ENCODE measurements at places on chromosomes 7 and 10.

- DNase-seq, result no peak
Measured at GRCh38 chr10:127040756-127041155, 135.5 kb downstream of the DOCK1 start.

DNA sequence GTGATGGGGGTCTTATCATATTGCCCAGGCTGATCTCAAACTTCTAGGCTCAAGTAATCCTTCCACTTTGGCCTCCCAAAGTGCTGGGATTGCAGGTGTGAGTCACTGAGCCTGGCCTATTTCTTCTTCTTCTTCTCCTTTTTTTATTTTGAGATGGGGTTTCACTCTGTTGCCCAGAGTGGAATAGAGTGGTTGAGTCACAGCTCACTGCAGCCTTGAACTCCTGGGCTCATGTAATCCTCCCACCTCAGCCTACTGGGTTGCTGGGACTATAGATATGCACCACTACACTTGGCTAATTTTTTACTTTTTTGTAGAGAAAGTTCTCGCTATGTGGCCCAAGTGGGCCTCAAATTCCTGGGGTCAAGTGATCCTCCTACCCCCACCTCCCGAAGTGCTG lies 124.3 kb downstream of the SKIDA1 start:
- DNase-seq, result no peak

DNA sequence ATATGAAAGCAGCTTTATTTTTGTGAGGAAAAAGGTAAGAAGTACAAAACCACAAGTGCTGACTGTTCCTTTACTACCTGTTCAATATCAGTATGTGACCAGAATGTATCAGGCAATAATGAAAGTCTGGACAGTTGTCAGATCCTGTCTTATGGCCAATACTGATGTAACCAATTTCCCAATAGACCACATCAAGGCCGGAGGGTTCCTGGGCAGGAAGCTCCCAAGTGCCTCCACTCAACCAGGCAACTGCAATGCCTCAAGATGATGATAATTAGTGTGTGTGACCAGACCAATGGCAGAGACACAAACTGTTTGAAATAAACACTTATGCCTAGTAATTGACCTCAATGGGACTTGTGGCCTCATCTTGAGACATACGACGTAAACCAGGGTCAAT lies 149.4 kb upstream of the ASAH2 start:
- DNase-seq, result no peak

DNA sequence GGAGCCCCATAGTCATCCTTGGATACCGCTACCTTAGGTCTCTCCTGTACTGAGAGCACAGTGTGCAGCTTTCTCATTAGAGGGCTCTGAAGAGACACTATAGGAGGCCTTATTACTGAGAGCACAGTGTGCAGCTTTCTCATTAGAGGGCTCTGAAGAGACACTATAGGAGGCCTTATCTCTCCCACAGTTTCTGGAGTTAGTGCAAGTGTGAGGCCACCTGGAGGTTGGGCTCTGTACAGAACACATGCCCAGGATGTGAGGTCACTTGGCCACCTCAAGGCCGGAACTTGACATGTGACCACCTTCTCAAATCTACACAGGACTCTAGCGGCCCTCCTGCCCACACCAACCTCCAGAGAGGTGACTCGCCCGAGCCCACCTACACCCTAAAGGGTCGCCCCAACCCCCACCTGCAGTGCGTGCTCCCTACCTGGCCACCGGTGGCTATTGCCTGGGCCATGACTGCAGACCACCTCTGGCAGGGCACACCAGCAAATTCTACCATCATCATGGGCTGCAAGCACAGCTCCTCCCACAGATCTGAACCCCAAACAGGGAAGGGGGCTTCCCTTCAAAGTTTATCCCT lies 24.6 kb downstream of the FRMPD2 start:
- no peak for DNase-seq

- peak; percentile 53 for DNase-seq
Measured at GRCh38 chr7:22582863-22583622, 83.1 kb upstream of the STEAP1B start.

DNA sequence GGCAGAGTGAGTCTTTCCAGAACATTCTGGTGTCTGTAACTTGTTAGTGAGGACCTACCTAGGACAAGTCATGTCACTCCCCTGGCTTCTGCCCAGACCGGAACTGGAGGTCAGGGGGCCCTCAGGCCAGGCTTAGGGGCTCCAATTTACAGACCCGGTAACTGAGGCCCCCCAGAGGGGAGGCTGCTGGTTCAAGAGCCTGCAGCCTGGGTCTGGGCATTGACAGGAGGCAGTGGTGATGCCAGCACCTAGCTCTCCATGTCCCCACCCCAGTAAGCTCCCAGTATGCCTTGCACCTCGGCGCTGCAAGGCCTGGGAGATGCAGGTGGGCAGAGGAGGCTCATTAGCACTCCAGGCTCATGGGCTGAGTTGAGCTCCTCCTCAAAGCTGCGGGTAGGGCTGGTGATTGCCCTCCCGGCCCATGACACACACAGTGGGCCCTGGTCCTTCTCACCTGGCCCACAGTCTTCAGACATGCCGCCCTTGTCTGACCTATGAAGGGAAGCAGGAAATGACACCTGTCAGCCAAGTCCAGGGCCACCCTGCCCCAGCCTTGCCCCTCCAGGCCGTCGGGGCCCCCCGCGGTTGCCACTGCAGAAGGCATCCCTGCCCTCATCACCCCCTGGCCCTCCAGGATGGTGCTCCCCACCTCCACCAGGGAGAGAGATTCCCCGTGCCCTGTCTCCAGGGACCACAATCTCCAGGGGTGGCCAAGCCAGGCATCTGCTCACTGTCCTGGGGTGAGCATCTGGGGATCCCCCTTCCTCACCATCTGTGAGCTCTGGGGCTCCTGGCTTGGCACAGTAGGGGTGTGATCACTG lies 88.3 kb upstream of the TMEM248 start:
- no peak for DNase-seq

GRCh38 chr10:3825244-3825643 lies 40.2 kb upstream of the KLF6 start:
- peak; percentile 86 for DNase-seq

Measured in AG08395 (cell line).